Activated effector memory CD4-positive, alpha-beta T cell treated with anti-CD3 and anti-CD28 coated beads, Interleukin-2, amount 50 U/mL, for 16 hours (primary cell): ENCODE measurements at places on chromosomes 5 and 9.

GRCh38 chr5:10243660-10244240, 5.9 kb downstream of the ATPSCKMT start:
- no peak for DNase-seq

GRCh38 chr9:138083873-138084272, 206.3 kb downstream of the CACNA1B start:
- peak; percentile 46 for DNase-seq

DNA sequence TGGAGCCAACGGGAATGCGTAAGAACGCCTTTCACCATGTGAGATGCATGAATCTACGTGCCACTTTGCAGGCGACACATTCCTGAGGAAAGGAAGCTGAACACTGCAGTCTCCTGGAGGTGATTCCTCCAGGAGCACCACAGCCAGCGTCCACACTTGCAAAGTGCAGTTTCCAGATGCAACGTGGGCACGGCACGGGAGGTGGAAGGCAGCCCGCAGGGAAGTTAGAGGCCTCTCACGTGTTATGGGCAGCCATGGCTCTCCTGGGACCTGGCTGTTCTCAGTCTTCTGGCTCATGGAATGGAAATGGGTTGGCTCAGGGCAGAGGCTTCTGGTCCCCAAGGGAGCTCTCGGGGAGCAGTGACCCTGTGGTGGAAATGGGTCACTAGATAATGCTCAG, 381.0 kb upstream of the IRX4 start:
- no peak for DNase-seq

- DNase-seq, result no peak
Measured at GRCh38 chr5:78667461-78668103, 19.0 kb upstream of the LHFPL2 start.

GRCh38 chr9:113567361-113568080, 104.0 kb downstream of the RGS3 start:
- DNase-seq, result peak; percentile 10

- no peak for DNase-seq
Measured at GRCh38 chr5:61386045-61386800, 54.2 kb downstream of the ZSWIM6 start.

DNA sequence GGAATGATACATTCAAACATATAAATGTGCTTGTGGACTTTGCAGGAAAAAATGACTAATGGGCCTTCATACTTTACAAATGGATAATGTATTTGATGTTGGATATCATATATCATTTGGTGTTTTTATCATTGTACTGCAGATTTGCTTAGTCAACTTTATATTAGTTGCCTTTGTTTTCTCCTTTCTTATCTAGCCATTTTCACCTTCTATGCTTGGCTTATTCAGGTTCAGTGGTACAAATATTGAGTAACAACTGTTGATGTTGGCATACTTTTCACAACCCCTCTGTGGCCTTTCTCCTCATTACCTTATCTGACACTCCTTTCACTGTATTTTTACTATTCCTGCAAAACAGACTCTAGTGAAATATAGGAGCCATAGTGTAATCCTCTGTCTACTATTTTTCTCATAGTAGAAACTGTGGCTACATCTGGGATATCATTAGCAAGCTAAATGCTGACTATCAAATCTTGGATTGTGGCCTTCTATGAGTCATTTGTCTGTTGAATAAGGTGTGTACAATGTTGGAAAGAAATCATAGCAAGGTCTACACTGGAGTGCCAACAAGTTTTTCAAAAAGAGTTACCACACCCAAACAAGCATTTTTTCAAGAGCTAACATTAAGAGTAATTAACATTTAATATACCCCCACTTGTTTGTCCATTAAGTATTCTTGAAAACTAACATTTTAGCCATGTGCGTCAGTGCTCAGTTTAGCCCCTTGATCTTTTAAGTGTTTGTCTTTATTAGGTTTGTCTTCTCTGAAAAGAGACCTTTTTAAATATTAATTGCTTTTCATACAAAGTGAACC, 330.1 kb downstream of the ADGRV1 start:
- DNase-seq, result no peak

DNA sequence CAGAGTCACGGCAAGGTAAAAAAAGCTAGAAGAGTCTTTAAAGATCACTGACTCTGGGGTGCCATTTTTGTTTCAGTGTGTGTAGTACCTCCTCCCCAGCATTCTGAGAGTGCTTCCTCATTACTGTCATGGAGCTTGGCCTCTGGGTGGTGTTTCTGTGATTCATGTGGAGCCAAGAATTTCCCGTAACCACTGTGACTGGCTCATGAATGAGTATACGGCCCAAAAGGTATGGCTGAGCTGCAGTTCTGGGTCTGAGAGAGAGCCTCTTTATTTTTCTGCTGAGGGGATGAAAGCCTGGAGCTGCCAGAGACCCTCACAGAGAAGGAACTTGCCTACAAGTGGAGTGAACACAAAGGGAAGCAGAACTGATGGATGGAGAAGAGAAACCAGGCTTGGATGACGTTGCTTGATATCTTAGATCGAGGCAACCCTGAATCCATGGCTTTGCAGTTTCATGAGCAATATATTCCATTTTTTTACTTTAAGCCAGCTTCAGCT, 85.6 kb downstream of the PTTG1 start:
- peak; percentile 66 for DNase-seq

GRCh38 chr9:132846918-132847515, 31.1 kb downstream of the AK8 start:
- DNase-seq, result no peak

DNA sequence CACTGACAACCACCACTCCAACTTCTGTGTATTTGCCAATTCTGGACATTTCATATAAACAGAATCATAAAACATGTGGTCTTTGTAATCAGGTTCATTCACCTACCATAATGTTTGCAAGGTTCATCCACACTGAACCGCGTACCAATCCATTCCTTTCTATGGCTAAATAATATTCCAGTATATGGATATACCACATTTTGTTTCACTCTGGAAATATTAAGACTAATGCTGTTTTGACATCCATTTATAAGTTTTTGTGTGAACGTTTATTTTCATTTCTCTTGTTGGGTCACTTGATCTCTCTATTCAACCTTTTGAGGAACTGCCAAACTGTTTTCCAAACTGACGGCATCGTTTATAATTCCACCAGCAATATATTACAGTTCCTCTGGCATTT, 26.3 kb upstream of the RNF38 start:
- no peak for DNase-seq

DNA sequence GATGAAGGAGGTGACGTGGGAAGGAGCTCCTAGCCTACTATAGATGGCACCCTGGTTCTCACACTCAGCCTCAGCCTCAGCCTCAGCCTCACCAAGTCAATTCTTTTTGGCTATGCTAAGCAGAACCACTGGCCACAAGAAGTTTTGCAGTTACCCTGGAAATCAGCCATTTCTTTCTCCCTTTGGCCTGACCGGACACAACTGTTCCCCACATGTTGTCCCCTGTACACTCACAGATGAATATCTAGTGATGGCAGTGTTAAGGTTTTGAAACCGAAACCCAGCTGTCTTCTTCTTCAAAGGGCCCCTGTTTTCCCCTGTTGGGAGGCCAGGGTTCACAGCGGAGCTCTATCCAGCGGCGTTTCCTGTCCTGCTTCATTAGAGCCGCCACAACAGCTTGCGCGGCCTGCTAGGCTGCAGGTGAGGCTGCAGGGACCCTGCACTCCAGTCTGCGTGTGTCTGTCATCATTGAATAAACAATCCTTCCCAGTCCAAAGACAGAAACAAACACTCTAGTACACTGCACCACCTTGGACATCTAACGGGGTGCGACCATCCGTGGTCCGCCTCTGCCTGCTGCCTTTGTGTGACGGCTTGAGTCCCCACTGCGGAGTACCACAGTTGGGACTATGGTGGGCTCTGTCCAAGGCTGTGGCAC, 250.5 kb downstream of the DENND1A start:
- no peak for DNase-seq

- no peak for DNase-seq
Measured at GRCh38 chr5:34870382-34870781, 31.4 kb downstream of the TTC23L start.

DNA sequence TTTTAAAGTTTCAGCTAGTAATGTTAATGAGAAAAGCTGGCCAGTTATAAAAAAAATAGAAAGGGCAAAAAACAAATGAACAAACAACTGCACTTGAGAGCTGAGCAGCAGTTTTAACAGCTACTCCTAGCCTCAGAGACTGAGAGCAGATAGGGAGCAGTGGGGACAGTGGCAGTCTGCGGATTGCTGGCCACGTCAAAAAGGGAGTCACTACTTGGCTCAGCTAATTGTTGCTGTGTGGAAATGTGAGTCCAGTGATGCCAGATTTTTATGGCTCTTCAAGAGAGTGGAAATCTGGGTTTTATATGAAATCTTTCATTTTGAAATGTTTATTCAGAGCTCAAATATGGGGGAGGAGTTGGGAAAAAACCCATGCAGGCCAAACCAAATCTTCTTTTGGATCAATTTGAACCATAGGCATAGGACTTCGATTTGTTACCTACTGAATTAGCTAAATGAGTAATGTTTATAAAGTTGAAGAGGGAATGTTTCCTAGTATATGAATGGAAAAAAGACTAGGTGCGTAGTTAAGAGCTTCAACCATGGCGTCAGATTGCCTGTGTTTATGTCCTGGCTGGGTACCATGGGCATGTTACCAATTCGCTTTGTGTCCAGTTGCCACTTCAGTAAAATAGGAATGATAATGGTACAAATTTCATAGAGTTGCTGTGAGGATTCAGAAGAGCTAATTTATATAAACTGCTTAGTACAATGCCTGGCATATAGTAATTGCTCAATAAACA, 102.1 kb downstream of the PAM start:
- no peak for DNase-seq

DNA sequence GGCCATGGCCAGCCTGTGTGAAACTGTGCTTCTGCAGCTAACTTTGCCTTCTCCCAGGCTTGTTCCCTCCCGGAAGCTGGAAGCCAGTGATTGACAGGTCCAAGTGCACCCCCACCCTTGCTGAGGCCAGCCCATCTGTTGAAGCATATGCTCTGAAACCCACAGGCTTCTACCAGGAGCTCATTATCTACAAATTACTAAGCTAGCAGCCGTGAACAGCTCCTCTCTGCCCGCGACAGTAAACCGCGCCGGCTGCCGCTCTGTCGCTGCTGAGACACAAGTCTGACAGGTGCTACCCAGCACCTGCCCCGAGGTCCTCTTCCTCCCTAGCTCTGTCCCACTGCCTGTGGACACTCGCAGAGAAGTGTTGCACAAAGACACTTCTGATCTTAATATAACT, 490.9 kb downstream of the GADD45G start:
- DNase-seq, result no peak

DNA sequence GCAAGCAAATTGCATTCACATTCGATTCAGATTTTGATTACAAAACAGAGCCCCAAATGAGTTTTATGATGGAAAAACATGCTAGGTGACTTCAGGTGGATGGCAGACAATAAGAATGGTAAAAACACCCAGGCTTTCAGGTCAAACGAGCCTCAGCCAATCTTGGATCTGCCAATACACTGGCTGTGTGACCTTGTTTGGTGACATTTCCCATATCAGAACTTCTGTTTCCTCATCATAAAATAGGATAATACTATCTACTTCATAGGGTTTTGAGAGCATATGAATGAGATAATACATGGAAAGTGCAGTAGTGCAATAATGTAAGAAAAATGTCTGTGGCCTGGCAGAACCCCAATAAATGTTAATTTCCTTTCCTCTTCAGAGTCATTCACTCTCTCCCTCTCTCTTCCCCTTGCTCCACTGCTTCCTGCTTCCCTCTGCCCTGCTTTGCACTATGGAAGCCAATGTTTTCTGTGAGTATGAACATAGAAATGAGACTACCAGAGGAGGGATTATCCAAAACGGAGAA, 54.7 kb downstream of the SH3RF2 start:
- no peak for DNase-seq

- DNase-seq, result no peak
Measured at GRCh38 chr9:106648799-106649198, 214.2 kb upstream of the ZNF462 start.

GRCh38 chr5:477871-478270, 34.9 kb downstream of the EXOC3 start:
- DNase-seq, result no peak

GRCh38 chr9:21465859-21466518, 16.1 kb downstream of the IFNE start:
- DNase-seq, result no peak

DNA sequence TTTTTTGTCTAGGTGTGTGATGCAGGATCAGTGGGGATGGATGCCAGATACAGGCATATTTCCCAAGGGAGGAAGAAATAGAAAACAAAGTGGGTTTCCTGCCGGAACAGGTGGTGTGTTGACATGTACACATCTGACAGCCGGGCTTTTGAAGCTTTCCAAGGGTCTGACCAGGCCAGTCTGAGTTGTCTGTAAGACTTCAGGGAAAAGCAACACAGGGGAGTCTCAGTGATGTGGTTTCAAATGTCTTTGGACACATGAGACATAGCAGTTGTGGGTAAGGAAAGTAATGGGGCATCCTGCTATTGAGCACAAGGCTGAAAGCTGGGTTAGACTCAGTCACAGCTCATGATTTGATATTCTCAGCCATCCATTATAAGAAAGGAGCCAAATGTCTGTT, 274.9 kb downstream of the PIK3R1 start:
- no peak for DNase-seq

DNA sequence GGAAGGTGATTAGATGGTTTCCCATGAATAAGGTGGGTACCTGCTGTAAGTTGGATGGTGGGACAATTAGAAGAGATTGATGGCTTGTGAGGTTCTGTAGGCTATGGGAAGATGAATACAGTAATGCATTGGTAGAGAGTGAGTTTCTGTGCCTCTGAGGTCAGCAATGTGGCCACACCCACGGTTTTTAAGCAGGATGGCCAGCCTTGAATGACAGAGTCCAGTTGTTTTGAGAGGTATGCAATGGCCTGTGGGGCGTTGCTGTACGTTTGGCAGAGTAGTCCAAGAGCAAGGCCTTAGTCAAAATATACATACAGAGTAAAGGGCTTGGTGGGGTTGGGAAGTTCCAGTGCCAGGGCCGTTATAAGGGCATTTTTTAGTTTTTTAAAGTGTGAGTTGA, 235.6 kb upstream of the C9orf72 start:
- no peak for DNase-seq

GRCh38 chr5:76999451-76999850, 30.8 kb upstream of the AGGF1 start:
- no peak for DNase-seq

GRCh38 chr9:93309889-93310425, 126.0 kb downstream of the WNK2 start:
- DNase-seq, result no peak

DNA sequence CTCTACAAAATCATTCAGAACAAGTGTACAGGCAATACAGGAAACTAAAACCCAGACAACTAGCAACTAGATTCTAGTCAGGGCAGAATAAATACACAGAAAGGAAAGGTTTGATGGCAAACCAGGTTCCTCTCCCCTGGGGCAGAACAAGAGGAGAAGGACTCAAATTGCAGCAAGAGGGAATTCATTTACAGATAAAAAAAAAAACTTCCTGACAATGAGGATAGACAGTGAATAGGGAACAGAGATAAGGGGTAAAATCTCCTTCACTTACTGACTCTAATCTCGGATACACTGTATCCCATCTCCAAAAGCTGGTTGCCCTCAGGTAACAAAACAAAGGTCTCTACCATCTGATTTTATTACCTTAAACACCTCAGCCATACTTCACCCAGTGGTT, 244.0 kb downstream of the SEC61B start:
- no peak for DNase-seq

GRCh38 chr9:92512622-92513021, 23.2 kb downstream of the ECM2 start:
- no peak for DNase-seq

GRCh38 chr5:123094919-123095797, 6.1 kb downstream of the PRDM6 start:
- no peak for DNase-seq
